Right atrium auricular region (tissue), 2 donors: ENCODE measurements at places on chromosomes 7 and 10. TPM values are rescaled to one million over a fixed set of nuclear protein-coding genes. Genes with fewer than 3 reads are reported as not detected.

Gene GIMAP1
- 5.6 TPM for total RNA-seq

- H3K4me1 ChIP-seq = no peaks in the 10 kb centered on the region
- no peak overlapping the region for H3K4me3 ChIP-seq
- no peaks in the 10 kb centered on the region for H3K36me3 ChIP-seq
- peaks cover 7% of the 10 kb centered on the region for H3K27me3 ChIP-seq
These were observed 13.4 kb downstream of the SHH start for GRCh38 chr7:155798673-155799439.

GRCh38 chr10:6200734-6201515 lies 1.8 kb upstream of the PFKFB3 start:
- H3K36me3 ChIP-seq = no peaks in the 10 kb centered on the region
- peak overlapping the region; percentile 95 for H3K27ac ChIP-seq
- no peaks in the 10 kb centered on the region for H3K27me3 ChIP-seq
- no peak for DNase-seq
- H3K4me1 ChIP-seq = no peaks in the 10 kb centered on the region

Gene SEMA3A
- total RNA-seq = 3.6 TPM

- no peaks in the 10 kb centered on the region for H3K27me3 ChIP-seq
- H3K36me3 ChIP-seq = no peaks in the 10 kb centered on the region
- no peak for DNase-seq
- no peak overlapping the region for H3K4me3 ChIP-seq
- no peak overlapping the region for H3K27ac ChIP-seq
- H3K4me1 ChIP-seq = no peaks in the 10 kb centered on the region
These were observed 32.2 kb downstream of the PLXNA4 start for GRCh38 chr7:132544025-132544424.

Gene SGPL1
- total RNA-seq = 9.7 TPM

- no peaks in the 10 kb centered on the region for H3K4me1 ChIP-seq
- H3K4me3 ChIP-seq = no peak overlapping the region
- H3K27me3 ChIP-seq = no peaks in the 10 kb centered on the region
- no peak overlapping the region for H3K27ac ChIP-seq
- no peak for DNase-seq
These were observed 8.6 kb upstream of the CALML3 start for GRCh38 chr10:5515948-5516761.

GRCh38 chr10:15378569-15378968 lies 7.5 kb upstream of the FAM171A1 start:
- no peaks in the 10 kb centered on the region for H3K36me3 ChIP-seq
- H3K27ac ChIP-seq = no peak overlapping the region
- no peak for DNase-seq
- H3K4me1 ChIP-seq = no peaks in the 10 kb centered on the region

- no peaks in the 10 kb centered on the region for H3K36me3 ChIP-seq
- H3K4me1 ChIP-seq = no peaks in the 10 kb centered on the region
- H3K27me3 ChIP-seq = no peaks in the 10 kb centered on the region
- DNase-seq = no peak
These were observed 107.3 kb downstream of the LRRN3 start for GRCh38 chr7:111198255-111198654.

DNA sequence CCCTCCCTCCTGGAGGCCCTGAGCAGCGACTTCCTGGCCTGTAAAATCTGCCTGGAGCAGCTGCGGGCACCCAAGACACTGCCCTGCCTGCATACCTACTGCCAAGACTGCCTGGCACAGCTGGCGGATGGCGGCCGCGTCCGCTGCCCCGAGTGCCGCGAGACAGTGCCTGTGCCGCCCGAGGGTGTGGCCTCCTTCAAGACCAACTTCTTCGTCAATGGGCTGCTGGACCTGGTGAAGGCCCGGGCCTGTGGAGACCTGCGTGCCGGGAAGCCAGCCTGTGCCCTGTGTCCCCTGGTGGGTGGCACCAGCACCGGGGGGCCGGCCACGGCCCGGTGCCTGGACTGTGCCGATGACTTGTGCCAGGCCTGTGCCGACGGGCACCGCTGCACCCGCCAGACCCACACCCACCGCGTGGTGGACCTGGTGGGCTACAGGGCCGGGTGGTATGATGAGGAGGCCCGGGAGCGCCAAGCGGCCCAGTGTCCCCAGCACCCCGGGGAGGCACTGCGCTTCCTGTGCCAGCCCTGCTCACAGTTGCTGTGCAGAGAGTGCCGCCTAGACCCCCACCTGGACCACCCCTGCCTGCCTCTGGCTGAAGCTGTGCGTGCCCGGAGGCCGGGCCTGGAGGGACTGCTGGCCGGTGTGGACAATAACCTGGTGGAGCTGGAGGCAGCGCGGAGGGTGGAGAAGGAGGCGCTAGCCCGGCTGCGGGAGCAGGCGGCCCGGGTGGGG lies 2.2 kb downstream of the TRIM56 start:
- no peak overlapping the region for H3K4me3 ChIP-seq
- no peak for DNase-seq
- no peaks in the 10 kb centered on the region for H3K27me3 ChIP-seq
- peaks cover 42% of the 10 kb centered on the region for H3K4me1 ChIP-seq
- H3K27ac ChIP-seq = no peak overlapping the region

DNA sequence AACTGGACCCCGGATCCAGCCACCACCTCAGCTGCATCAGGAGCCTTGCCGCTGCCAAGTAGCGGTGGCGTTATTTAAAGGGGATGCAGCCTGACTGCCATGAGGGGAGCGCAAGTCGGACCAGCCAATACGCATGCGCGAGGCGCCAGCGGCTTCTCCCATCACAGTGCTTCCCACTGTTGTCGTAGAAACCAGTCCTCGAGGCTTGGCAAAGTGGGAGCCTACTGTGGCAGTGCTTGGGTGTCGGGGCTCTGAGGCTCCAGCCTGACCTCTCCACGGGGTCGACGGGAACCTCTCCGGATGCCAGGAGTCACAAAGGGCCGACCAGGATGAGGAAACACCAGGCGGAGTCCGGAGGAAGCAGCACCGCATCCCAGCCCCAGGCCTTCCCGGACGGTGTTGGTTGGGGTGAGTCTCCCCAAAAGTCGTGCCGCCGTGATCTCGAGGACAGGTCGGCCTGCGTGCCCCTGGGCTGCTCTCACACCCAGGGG lies 369.6 kb downstream of the ZNF716 start:
- no peaks in the 10 kb centered on the region for H3K4me1 ChIP-seq
- H3K36me3 ChIP-seq = no peaks in the 10 kb centered on the region
- no peak overlapping the region for H3K27ac ChIP-seq
- no peak overlapping the region for H3K4me3 ChIP-seq
- no peak for DNase-seq
- no peaks in the 10 kb centered on the region for H3K27me3 ChIP-seq
